ENCODE measurements at places on chromosomes 4 and X.

DNA sequence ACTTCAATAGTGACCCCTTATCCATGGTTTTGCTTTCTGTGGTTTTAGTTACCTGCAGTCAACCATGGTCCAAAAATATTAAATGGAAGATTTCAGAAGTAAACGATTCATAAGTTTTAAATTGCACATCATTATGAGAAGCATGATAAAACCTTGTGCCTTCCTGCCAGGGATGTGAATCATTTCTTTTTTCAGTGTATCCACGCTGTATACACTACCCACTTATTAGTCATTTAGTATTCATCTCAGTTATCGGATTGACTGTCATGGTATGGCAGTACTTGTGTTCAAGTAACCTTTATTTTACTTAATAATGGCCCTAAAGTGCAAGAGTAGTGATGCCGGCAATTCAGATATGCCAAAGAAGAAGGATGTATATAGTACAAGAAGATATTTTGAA, 37.7 kb upstream of the TASL start:
- H3K27me3 ChIP-seq, result no peaks in the 10 kb centered on the region
- H3K4me3 ChIP-seq, result no peak overlapping the region
- no peaks in the 10 kb centered on the region for H3K4me1 ChIP-seq
- no peak overlapping the region for H3K27ac ChIP-seq

DNA sequence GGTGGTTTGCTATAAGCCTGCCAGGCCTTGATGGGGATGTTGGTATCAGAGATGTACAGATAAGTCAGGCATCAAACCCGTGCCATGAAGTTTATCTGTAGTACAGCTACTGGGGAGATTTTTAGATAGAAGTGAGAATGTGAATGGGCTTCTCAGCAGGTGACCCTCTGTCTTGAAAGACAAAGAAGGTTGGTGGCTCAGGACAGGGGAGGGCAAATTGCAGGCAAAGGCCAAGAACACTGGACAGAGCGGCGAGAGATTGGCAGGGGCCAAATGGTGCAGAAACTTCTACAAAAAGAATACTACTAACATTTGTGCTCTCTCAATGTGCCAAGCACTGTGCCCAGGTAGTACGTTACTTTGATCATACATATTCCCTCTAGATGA, 1.9 kb upstream of the PIM2 start:
- DNase-seq, result no peak
- H3K36me3 ChIP-seq, result peaks cover 30% of the 10 kb centered on the region
- peak overlapping the region; percentile 97 for H3K27ac ChIP-seq
- peaks cover 40% of the 10 kb centered on the region for H3K4me1 ChIP-seq
- peak overlapping the region; percentile 79 for H3K4me3 ChIP-seq

- DNase-seq, result peak; percentile 14
- no peaks in the 10 kb centered on the region for H3K36me3 ChIP-seq
- H3K4me3 ChIP-seq, result no peak overlapping the region
These were observed 6.7 kb downstream of the GPR34 start for GRCh38 chrX:41695426-41695825.

DNA sequence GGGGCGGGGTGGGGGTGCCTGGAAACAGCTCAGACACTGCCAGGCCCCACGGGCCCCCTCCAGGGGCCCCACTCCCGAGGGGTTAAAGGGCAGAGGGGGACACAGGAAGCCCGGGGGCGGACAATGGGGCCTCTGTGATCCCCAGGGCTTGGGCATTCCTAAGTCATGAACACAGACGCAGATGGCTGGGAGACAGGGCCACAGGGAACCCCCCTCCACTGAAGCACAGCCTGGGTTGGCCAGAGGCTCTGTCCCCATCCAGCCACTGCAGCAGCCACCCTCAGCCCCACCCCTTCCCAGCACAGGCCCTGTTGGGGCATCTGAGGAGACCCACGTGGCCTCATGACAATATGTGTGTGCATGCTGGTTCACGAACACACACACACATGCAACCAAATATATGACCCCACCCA, 3.9 kb downstream of the L1CAM start:
- H3K27ac ChIP-seq, result no peak overlapping the region
- H3K4me3 ChIP-seq, result no peak overlapping the region
- H3K4me1 ChIP-seq, result peaks cover 8% of the 10 kb centered on the region
- peaks cover 12% of the 10 kb centered on the region for H3K27me3 ChIP-seq
- no peaks in the 10 kb centered on the region for H3K36me3 ChIP-seq
- no peak for DNase-seq

GRCh38 chr4:86640469-86640868, 46.4 kb downstream of the PTPN13 start:
- H3K27me3 ChIP-seq, result no peaks in the 10 kb centered on the region
- no peaks in the 10 kb centered on the region for H3K4me1 ChIP-seq
- H3K36me3 ChIP-seq, result no peaks in the 10 kb centered on the region
- no peak overlapping the region for H3K27ac ChIP-seq

- no peaks in the 10 kb centered on the region for H3K4me1 ChIP-seq
- H3K36me3 ChIP-seq, result no peaks in the 10 kb centered on the region
- DNase-seq, result no peak
These were observed 818.5 kb downstream of the FAM133A start for GRCh38 chrX:94492541-94492940.

DNA sequence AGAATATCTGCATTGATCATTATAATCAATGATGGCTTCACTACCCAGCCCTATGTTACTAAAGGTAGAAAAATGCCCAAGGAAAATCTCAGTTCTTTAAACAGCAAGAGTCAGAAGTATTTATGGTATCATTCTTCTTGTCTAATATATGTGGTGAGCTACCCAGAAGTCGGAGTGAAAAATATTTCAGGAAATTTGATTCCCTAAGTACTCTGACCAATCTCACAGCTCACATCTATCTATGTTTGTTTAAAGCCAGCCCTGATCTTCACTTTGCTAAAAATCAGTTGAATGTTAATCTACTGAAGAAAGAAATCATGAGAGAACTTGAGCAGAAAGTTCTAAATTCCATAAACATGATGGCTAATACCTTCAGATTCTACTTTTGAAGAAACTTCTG, 522.9 kb upstream of the SLIT2 start:
- DNase-seq, result no peak
- no peaks in the 10 kb centered on the region for H3K27me3 ChIP-seq
- no peaks in the 10 kb centered on the region for H3K36me3 ChIP-seq
- no peaks in the 10 kb centered on the region for H3K4me1 ChIP-seq
- H3K27ac ChIP-seq, result no peak overlapping the region
- H3K4me3 ChIP-seq, result no peak overlapping the region

GRCh38 chrX:76454456-76454927, 27.0 kb downstream of the MAGEE1 start:
- no peaks in the 10 kb centered on the region for H3K36me3 ChIP-seq
- H3K27ac ChIP-seq, result no peak overlapping the region
- no peaks in the 10 kb centered on the region for H3K27me3 ChIP-seq

DNA sequence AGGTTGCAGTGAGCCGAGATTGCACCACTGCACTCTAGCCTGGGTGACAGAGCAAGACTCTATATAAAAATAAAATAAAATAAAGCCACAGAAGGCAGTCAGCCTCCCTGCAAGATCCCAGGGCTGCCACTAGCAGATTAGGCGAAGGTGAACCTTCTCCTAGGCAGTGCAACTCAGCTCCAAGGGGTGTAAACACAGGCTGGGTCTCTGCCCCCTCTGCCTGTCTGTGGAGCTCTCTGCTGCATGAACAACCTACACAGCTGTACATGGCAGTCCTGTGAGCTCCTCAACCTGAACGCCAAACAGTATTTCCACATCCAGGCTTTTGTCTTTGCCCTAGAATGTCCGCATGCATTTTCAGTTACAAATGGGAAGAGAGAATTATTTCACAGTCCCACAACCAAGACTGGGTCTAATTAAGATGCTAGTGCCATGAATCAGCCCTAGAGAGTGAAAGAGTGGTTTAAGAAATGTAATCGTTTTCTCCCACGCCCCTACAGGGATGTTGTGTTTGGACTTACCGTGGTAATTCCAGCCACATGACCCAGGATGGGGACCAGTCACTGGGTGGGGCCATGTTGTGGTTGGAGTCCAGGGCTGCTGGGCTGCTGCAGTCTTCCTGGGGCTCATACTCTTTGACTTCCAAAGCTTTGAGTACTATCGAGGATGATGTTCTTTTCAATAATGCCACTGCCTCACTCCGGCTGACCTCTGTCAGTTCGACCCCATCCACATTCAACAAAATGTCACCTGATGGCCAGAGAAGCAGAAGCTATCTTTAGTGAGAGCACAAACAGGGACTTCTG, 99.0 kb downstream of the FIP1L1 start:
- H3K4me3 ChIP-seq, result no peak overlapping the region
- DNase-seq, result no peak
- H3K27me3 ChIP-seq, result no peaks in the 10 kb centered on the region
- no peak overlapping the region for H3K27ac ChIP-seq
- H3K4me1 ChIP-seq, result no peaks in the 10 kb centered on the region
- no peaks in the 10 kb centered on the region for H3K36me3 ChIP-seq

GRCh38 chr4:101774807-101775206, 15.7 kb upstream of the BANK1 start:
- H3K4me3 ChIP-seq, result no peak overlapping the region
- DNase-seq, result no peak
- H3K27ac ChIP-seq, result no peak overlapping the region

DNA sequence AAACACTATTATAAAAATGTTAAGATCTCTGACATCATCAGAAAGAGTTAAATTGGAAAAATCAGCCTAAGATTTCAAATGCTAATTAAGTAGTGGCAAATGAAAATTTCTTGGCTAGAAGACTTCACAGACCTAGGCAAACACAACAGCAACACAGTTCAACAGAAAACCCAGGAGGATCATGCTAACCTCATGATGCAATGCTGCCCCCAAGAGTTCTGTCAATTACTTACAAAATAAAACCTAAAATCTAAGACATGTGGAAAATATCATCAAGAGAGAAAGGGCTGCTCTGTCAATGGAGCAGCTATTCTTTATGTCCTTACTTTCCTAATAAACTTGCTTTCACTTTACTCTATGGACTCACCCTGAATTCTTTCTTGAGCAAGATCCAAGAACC, 21.0 kb downstream of the S100G start:
- no peaks in the 10 kb centered on the region for H3K36me3 ChIP-seq
- no peaks in the 10 kb centered on the region for H3K27me3 ChIP-seq
- no peak for DNase-seq
- no peaks in the 10 kb centered on the region for H3K4me1 ChIP-seq
- no peak overlapping the region for H3K27ac ChIP-seq
- no peak overlapping the region for H3K4me3 ChIP-seq

- no peaks in the 10 kb centered on the region for H3K27me3 ChIP-seq
- DNase-seq, result no peak
- peaks cover 38% of the 10 kb centered on the region for H3K4me1 ChIP-seq
- peak overlapping the region; percentile 72 for H3K4me3 ChIP-seq
- H3K27ac ChIP-seq, result peak overlapping the region; percentile 88
These were observed 882 bp upstream of the STIM2 start for GRCh38 chr4:26859762-26860156.

GRCh38 chrX:48497871-48498270, 10.9 kb upstream of the PORCN start:
- H3K36me3 ChIP-seq, result no peaks in the 10 kb centered on the region
- DNase-seq, result no peak
- H3K27ac ChIP-seq, result no peak overlapping the region
- no peaks in the 10 kb centered on the region for H3K4me1 ChIP-seq
- no peak overlapping the region for H3K4me3 ChIP-seq
- no peaks in the 10 kb centered on the region for H3K27me3 ChIP-seq

DNA sequence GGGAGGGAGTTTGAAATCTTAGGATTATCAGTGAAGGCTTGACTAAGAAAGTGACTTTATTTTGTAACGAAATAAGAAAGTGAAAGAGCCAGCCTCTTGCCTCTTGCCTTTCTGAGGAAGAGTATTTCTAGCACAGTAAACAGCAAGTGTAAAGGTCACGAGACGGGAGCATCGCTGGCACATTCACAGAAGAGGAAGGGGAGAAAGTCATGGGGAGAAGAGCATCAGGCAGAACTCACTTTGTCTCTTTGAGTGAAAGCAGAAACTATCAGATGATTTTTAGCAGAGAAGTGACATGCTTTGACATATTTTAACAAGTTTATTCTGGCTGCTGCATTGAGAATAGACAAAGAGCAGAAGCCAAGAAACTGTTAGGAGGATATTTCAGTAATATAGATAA, 313.8 kb downstream of the CAMK2D start:
- H3K36me3 ChIP-seq, result no peaks in the 10 kb centered on the region
- H3K27me3 ChIP-seq, result no peaks in the 10 kb centered on the region

DNA sequence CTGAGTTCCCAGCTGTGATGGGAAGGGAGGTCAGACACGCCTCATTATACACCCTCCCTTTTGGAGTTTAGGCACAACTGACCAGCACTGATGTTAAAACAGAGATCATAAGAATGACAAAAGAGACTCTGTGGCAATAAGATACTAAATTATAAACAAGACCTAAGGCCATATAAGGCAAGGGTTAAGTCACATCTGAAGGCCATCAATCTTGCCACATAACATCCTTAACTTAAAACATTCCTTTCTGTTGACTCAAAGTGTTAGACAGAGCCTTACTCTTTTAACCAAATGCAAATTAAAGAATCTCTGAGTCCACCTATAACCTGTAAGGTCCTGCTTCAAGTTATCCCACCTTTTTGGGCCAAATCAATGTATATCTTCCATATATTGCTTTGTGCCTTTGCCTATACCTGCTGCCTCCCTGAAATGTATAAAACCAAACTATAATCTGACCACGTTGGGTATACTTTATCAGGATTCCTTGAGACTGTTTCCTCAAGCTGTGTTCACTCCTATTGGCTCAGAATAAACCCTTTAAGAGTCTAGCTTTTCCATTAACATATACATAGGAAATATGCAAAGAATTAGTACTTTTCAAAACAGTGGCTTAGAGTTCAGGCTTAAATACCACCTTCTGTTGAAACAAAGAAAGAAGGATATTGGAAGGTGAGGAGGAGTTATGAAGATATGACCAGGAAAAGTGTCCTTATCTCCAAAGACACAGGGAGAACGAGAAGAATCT, 214.4 kb upstream of the PPP1R2C start:
- no peaks in the 10 kb centered on the region for H3K27me3 ChIP-seq
- no peak overlapping the region for H3K27ac ChIP-seq
- H3K4me3 ChIP-seq, result no peak overlapping the region
- H3K4me1 ChIP-seq, result no peaks in the 10 kb centered on the region
- DNase-seq, result no peak

DNA sequence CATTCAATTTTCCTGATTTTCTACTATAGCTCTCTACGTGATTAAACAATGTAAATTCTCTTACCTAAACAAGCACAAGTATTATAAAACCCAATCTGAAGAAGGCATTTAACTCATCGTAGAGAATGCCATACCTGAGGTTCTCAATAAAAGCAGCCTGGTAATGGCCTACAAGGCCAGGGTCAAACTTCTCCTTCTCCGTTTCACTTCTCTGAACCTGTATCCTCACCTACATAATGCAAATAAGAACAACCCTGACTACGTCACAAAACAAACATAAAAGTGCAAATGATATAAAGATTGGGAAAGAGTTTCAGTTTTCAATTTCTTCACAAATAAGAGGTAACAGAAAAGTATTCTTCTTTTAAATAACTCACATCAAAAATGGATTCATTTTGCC, 55.6 kb upstream of the STS start:
- DNase-seq, result no peak
- H3K4me1 ChIP-seq, result no peaks in the 10 kb centered on the region

- no peak for DNase-seq
- H3K36me3 ChIP-seq, result no peaks in the 10 kb centered on the region
- H3K27me3 ChIP-seq, result no peaks in the 10 kb centered on the region
- no peak overlapping the region for H3K27ac ChIP-seq
- H3K4me3 ChIP-seq, result no peak overlapping the region
These were observed 10.0 kb downstream of the MAGEB17 start for GRCh38 chrX:16177260-16177659.

Data from effector memory CD4-positive, alpha-beta T cell (primary cell).